ENCODE measurements at places on chromosomes 7 and 10. TPM values are rescaled to one million over a fixed set of nuclear protein-coding genes. Genes with fewer than 3 reads are reported as not detected.

- no peak for DNase-seq
These were observed 20.4 kb downstream of the SSMEM1 start for GRCh38 chr7:130227883-130228575.

- no peak for DNase-seq
These were observed 16.4 kb downstream of the GHRHR start for GRCh38 chr7:30980194-30980593.

GRCh38 chr7:81710751-81711150, 59.1 kb downstream of the HGF start:
- no peak for DNase-seq

DNA sequence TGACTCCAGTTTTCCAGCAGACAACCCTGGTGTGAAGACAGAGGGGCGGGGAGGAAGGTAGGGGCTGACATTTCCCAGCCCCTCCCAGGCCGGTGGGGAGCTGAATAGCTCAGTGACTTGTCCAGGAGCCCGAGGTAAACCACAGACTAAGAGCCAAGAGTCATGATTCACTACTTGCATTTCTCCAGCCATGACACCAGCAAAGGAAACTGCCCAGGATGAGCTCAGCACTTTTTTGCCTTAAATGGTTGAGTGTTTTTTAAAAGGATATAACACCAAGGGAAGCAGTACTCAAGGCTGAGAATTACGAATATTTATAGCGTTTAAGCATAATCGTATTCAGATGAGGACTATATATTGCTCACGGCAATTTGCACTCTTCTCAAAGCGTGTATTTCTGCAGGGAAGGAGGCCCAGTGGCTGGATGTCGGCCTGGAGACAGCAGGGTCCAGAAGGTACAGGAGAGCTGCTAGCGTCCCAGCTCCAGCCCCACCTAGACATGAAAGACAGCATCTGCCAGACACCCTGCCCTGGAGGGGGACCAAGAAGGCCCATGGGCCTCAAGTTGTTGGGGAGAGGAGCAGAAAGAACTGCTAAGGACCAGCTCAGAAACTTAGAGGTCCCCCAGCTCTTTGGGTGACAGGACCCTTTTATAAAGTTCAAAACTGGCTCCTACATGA, 141.4 kb downstream of the GRID1 start:
- no peak for DNase-seq

DNA sequence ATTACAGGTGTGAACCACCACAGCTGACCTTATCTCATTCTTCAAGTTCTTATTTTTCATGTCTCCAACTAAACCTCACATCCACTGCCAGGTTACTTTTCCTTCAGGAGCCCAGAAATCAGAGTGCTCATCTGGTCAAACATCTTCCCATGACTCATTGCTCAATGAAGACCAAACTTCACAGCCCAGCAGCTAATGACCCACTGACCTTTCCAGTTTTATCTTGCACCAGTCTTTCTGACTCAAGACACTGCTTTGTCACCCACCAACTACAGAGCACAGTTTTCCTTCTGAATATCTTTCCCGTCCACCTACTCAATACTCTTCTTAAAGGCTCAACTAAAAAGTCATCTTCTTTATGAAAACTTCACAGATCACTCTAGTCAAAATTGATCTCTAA, 245.1 kb downstream of the CHCHD3 start:
- no peak for DNase-seq

DNA sequence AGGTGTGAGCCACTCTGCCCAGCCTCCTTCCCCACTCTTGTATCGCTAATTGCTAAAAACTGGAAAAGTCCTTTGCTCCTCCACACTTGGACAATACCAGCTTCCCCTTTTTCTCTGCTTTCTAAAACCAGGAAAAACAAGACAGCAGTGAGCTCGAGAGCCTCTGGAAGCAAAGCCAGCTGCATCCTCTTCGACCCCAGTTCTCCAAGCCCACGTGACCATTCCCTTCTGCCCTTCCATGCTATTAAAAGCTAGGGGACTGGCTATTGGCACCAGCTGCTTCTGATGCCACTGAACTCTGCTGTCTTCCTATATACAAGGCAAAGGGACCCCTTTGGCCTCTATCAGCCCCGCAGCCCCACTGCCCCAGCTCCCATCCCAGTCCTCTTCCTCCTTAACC, 92.2 kb downstream of the SPDYE5 start:
- DNase-seq = no peak

DNA sequence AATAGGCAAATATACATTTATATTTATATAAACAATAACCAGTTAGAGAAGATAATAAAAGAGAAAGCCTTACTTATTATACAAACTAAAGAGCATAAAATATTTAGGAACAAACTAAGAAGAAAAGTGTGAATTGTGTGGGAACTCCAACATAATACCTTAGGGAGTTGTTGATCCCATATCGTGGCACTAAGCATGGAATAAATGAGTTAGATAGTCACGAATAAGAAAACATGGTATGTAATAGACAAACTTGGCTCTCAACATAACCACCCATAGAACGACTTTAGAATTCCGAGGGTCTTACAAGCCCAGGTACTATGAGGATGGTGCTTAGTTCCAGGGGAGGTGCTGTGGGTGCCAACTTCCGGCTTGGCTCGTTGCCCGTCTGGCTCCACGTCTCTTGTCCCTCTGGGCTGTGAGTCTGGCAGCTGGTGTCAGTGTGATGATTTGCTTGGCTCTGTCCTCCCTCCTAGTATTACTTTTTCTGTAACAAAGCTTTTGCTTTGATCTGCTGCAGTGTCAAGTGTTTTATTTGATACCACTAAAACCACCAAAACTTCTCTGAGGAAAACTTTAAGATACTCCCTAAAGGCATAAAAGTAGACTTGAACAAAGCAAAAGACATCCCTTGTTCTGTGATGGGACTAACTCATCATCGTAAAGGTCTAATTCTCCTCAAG, 9.5 kb upstream of the RBM20 start:
- DNase-seq = no peak

- no peak for DNase-seq
These were observed 4.3 kb downstream of the KCP start for GRCh38 chr7:128906001-128906765.

DNA sequence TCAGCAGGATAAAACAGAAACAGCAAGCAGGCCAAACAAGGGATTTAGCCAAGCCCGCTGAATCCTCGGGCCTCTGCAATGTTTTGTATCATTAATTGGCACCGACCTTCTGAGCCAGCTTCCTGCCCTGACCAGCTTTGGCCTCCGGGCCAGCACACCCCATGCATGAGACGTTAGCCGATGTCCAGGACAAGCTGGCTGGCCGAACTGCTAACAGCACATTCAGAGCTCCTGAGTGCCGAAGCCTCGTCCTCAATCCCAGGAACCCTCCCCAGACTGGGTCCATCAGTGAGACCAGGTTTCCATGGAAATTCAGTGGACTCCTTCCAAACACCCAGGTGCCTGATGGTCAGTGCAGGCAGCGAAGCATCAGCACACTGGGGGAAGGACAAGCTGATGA, 134.3 kb upstream of the PFKP start:
- no peak for DNase-seq

DNA sequence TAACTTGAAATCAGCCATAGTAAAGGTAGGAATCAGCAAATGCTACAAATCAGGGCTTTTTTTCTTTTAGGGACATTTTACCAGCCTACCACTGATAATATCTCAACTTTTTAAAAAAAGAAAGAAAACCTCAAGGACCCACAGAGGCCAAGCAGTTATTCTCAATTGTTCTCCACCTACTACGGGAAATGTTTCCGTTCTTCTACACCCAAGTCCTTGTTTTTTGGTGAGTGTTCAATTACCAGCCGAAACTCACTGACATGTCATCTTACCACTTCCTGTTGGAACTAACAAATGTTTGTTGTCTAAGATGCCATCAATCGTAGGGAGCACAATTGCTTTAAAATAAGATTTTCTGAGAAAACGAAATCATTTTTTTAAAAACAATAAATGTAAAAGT, 50.2 kb upstream of the CDK1 start:
- no peak for DNase-seq

DNA sequence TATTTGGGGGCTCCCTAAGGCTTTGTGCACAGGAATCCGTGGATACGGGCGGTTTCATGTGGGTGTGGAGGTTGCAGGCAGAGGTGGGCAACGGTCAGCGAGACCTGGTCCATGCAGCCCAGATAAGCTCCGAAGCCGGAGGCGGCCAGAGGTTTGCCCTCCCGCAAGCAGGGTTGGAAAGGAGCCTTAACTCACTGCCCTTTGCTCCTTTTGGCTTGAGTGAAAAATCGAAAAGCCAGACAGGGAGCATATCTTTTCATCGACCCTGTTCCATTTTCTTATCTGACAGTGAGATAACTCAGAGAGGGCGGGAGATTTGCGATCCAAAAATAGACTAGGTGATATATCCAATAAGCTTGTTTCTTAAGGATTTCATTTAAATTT, 1.5 kb downstream of the GRM3 start:
- DNase-seq = no peak

- no peak for DNase-seq
These were observed 106.3 kb downstream of the GRK5 start for GRCh38 chr10:119313644-119314043.

DNA sequence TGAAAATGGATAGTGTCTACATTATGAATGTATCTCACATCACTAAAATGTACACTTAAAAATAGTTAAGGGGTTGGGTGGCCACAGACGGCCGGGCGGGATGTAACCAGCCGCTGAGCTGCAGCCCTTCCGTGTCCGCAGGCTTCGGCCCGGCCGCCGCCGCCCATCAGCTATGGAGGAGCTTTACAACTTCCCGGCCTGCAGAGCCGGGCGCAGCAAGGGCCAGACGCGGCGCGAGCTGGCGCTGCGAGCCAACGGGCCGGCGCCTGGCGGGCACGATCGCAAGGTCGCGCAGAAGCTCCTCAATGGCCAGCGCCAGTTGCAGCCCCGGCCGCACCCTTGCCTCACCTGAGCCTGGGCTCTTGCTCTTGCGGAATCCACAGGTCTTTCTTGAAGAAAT, 69.1 kb downstream of the KMT2C start:
- no peak for DNase-seq

DNA sequence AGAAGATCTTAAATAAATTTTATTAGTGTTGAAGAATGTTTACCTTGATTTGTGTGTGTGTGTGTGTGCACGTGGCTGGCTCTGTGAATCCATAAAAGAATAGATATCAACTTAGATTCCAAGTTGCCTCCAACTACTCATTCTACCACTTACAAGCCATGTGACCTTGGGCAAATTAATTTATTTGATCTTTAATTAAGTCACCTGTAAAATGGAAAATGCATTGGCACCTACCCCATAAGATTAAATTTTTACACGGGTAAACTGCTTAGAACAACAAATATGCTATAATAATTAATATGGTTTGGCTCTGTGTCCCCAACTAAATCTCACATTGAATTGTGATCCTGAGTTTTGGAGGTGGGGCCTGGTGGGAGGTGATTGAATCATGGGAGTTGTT, 604.9 kb upstream of the NRG3 start:
- no peak for DNase-seq

DNA sequence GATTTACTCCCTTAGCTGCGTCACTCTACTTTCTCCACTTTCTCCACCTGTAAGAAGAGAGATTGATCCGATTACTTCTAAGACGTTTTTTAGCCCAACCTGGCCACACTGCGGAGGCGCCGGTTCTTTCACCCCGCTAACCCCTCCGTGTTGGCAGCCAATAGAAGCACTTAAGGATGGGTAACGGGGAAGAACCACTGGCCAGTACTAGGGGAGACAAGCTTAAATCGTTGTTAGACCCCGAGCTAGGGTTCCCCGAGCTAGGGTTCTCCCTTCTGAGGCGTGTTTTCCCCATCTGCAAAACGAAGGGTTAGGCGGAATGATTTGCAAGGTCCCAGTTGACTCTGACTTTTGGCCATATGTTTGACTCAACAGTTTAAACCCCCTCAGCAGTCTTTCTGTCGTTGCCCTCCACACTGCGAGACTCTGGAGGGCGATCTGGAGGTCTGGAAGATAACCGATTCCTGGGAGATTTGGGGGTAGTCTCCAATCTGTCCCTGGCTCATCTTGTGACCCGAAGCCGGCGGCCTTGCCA, 644 bp downstream of the UMAD1 start:
- no peak for DNase-seq

GRCh38 chr7:158098125-158099030, 489.2 kb downstream of the PTPRN2 start:
- DNase-seq = no peak

DNA sequence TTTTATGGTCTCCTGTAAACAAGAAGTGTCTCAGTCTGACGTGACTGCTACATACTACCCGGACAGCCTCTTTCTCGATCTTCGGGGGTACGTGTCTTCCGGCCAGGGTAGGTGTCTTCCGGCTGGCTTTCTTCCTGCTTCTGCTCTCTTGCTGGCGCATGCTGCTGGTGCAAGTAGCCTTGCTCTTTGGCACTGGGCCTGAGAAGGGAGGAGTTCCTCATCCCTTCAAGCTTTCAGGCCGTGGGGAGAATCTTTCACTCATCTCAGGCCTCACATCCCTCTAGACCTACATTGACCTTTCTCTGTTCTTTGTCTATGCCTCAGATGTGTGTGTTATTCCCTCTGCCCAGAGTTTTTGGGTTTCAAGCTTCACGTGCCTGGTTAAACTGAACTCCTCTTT, 130.4 kb downstream of the JCAD start:
- no peak for DNase-seq

- DNase-seq = no peak
These were observed 136.6 kb downstream of the PRKAG2 start for GRCh38 chr7:151740081-151740851.

GRCh38 chr7:22723181-22723601, 3.8 kb upstream of the IL6 start:
- no peak for DNase-seq

- no peak for DNase-seq
These were observed 14.5 kb downstream of the NUDT5 start for GRCh38 chr10:12181065-12181775.

DNA sequence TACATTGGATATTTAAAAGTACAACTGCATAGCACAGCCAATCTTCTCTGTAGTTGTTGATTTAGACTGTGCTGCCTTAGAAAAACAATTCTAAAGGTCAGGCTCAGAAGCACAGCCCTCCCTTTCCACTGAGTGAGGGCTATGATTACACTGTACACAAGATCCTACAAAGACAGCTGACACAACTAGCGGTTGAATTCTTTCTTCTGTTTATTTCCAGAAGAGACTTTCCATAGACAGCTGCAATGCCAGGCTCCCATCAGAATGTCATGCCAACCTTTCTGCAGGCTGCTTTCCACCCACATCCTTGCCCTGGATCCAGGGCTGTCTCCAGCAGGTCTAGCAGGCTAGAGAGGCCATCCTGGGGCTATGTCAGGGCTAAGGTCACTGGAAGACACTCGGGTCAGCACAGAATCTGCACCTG, 39.3 kb downstream of the FAM13C start:
- DNase-seq = no peak

DNA sequence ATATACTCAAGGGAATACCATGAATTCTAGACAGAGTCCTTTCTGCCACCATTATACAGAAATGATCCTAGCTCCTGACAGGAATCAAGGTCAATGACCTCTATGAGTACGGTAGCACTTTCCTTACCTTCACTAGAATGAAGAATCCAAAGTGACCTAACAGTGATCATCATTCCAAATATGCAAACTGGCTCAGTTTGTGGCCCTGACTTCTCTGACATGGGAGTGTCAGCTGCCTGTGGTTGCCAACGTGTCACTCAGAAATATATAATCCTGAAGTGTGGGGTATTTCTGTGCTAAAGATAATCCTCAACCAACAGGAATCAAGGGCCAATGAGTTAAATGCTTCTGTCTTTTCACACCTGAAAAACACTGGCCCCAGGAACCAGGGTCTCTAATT, 45.7 kb downstream of the COPG2 start:
- no peak for DNase-seq

- no peak for DNase-seq
These were observed 92.4 kb downstream of the KIF20B start for GRCh38 chr10:89793649-89794254.

The WNT2 gene
- total RNA-seq = not detected

The TEX47 gene
- total RNA-seq = not detected

The BTRC gene
- total RNA-seq = 12.5 TPM

The TMEM178B gene
- total RNA-seq = 1.2 TPM

The PLCE1 gene
- 13.0 TPM for total RNA-seq

The SPDYE3 gene
- not detected for total RNA-seq
